Activated CD4-positive, CD25-positive, alpha-beta regulatory T cell (primary cell): ENCODE measurements at places on chromosomes 3 and 15.
A peak's percentile ranks its signal among the peaks of the same experiment; 100 is the strongest.

DNA sequence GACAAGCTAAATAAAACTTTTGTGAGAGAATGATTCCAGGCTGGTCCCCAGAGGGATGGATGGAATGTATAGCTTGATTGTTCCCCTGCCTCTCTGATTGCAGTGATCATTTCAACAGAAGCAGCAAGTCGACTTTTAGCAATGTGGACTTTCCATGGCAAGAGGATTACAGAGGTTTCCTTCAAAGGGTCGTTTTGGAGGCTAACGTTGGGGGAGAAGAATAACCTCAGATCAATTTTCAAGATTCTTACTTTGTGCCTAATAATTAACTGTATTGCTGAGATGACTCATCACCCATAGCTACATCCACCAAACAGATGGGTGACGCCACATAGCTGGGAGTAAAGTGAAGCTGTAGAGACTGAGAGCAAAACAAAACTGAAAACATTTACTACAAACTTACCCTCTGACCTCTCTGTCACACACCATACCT is 79.9 kb downstream of the GTPBP8 start:
- no peak for DNase-seq

- DNase-seq, result no peak
These were observed 143.4 kb upstream of the BCL6 start for GRCh38 chr3:187888701-187889100.

- no peak for DNase-seq
These were observed 243.1 kb downstream of the MECOM start for GRCh38 chr3:169420429-169420828.

GRCh38 chr15:97708252-97708651 is 252.3 kb upstream of the ARRDC4 start:
- DNase-seq, result no peak

- no peak for DNase-seq
These were observed 169.0 kb downstream of the PGPEP1L start for GRCh38 chr15:98838387-98839259.

DNA sequence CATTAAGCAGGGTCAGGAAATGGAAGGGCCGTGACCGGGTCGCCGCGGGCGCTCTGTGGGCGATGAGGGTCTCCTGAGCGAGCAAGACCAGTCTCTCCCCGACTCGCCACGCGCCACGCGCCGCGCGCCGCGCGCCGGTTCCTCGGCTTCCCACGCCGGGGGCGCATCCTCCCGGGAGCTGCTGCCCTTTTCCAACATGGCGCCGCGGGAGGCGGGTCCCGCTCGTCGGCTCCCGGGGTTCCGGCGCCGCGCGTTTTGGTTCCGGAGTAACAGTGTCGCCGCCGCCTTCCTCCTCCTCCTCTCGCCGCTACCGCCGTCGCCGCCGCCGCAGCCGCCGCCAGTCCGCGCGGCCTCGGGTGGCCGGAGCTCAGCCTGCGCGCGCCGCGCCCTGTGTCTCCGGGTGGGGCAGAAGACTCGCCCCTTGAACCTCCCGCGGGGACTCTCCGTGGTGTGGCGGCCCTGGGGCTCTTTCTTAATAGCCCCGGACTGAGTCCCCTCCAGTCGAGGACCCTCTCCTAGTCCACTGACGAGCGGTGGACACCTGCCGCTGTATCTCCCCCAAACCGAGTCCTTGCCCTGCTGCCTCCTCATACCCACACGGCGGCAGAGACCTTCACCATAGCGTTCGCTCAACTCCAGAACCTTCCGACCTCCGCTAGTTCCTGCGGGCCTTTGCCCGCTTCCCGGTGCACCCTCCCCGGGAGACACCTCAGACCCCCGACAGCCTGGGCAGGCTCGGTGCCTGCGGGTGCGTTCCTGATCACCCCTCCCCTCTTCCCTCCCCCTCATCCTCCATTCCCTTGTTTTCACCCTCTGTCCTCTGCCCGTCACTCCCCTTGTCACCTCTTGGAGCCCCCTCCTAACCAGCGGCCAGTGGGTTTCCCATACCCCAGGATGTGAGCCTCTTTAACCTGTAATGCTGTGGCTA is at the start of gene MAP2K5:
Gene MAP2K5, plus strand, starts transcription at position 284 of the 928 bp plus-strand sequence. Its CDS starts 633 bp downstream, at position 917.
- peak; percentile 75 for DNase-seq

DNA sequence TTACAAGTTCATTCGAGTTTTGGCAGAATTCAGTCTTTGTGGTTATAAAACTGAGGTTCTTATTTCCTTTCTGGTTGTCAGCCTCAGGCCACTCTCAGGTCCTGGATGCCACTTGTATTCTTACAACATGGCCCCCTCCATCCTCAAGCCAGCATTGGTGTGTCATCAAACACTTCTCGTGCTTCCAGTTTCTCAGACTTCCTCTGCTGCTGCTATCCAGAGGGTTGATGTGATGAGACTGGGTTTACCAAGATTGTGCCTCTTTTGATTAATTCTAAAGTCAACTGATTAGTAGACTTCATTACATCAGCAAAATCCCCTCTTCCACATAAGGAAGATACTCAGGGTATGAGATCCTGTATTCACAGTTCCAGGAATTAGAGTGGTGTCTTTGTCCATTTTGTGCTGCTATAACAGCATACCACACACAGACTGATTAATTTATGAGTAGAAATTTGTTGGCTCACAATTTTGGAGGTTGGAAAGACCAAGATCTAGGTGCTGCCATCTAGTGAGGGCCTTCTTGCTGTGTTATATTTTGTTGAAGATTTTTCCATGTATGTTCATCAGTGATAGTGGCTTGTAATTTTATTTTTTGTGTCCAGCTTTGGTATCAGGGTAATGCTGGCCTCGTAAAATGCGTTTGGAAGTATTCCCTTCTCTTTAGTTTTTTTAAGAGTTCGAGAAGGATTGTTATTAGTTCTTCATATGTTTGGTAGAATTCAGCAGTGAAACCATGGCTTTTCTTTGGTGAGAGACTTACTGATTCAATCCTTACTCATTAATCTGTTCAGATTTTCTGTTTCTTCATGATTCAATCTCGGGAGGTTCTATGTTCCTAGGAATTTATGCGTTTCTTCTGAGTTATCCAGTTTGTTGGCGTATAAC is 11.1 kb downstream of the LRCH3 start:
- no peak for DNase-seq

DNA sequence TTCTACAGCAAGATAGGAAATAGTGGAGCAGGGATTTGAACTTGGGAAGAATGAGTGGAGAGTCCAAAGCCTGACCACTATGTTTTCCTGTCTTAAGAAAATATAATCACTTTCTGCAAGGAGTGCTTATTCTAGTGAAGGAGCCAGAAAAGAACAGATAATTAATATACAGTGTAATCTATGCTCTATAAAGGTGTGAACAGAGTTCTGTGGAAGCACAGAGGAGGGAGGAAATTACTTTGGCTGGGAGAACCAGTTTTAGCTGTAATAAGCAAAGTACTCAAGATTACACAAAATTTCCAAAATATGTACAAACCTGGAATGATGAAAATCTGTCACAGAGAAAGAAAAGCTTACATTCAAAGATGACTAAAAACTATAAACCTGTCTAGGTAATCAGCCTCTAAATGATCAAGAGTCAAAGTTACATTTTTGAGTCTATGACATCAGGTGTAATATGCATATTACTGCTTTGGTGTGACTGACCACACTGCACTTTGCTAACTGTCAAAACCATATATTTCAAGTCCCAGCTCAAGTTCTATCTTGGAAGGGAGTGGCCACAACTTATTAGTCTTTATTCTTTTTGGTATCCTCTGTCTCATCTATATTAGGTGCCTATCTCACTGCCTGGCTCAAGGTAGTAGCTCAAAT is 40.7 kb upstream of the MB21D2 start:
- DNase-seq, result no peak

- DNase-seq, result no peak
These were observed 188.9 kb upstream of the P2RY1 start for GRCh38 chr3:152646004-152646403.

DNA sequence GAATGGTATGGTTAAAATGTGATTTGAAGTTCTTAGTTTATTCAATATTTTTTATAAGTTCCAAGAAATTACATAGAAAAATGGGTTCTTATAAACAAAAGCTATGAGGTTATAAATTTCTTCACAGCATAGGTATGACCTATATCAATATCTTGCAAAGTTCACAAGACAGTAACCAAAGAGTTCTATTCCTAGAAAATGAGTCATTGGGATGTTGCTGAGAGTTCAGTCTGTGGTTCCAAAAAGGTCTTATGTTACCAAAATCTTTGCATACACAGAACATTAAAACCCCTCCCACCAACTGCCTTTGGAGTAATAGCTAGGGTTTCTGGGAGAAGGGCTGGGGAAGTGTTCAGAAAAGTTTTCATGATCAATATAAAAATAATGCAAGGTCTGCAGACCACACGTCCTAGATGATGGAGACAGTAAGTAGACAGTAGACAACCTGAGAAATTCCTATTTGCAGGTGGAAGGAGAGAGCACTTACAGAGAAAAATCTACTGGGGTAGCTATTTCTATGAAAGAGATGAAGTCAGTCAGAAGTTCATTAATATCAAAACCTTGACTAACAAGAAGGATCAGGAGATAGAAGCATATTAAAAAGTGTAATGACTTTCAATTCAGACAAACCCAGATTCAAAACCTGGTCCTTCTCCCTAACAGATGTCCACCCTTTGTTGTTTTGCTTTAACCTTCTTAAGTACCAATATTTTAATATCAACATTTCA is 279.3 kb downstream of the KCNH8 start:
- DNase-seq, result no peak

DNA sequence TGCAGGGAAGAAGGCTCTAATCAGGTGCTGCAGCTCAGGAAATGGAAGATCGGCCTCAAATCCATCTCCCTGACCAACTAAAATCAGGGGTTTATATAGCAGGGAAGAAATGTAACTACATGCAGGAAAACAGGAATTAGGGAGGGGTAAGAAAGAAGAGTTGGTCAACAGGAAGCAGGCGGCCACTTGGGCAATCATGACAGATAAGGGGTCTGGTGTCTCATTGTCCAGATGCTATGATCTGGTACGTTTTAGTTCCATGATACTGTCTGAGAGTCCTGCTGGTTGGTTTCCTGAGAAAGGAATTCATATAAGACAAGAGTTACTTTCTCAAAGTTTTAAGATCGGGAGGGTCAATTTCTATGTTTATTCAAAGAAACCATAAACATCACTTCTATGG is 24.2 kb downstream of the KATNBL1 start:
- no peak for DNase-seq

- no peak for DNase-seq
These were observed 480.7 kb downstream of the MAGI1 start for GRCh38 chr3:65557899-65558564.

DNA sequence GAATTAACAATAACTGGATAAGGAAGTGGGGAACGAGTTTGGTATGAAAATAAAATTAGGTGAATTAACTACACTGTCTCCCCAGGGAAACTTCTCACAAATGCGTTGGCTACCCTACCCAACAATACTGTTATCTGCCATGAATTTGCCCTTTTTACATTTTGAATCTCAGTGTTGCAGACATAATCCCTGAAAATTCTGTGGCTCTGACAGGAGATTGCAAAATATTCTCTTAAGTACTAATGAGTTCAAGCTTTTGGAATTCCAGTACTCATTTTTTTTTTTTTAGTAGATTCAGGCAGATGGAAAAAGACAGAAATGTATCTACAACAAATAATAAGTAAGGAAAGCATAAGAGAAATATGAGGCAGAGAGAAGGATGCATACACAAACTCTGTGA is 332.6 kb downstream of the LSAMP start:
- no peak for DNase-seq

GRCh38 chr3:16429086-16429485 is 84.4 kb downstream of the RFTN1 start:
- no peak for DNase-seq

DNA sequence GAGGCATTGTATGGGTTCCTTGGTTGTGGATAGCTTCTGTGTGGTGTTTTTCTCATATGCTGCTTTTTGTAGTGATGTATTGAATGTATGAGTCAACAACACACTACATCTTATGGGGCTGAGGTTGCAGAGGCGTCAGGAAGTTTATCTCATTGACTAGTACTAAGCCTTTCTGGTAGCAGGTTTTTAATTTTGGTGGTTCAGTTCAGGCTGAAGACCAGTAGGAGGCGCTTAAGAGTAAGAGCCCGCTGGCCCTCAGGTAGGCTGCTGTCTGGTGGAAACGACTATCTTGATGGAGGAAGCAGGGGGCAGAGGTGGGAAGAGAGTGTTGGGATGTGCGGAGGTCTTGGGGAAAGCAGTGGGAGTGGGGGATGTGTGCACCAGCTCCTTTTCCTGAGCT is 62.4 kb downstream of the RTP4 start:
- no peak for DNase-seq

DNA sequence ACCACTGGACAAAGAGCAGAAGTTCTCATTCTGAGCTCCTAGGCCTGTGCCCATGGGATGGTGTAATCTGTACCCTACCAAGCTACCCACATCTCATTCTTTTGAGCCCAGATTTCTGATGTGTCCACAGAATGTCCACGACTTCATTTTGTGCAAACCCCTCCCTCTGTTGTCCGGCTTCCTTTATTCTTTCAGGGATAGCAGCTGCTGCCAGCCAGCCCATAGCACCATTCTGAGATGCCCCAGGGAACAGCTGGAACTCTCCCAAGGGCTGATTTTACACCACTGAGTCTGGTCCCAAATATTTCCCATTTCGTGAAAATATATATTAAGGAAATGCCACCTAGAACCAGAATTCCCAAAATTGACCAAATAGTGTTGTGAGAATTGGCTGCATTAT is 236.6 kb downstream of the SATB1 start:
- no peak for DNase-seq

- DNase-seq, result no peak
These were observed 61.6 kb downstream of the WWTR1 start for GRCh38 chr3:149596134-149596770.

DNA sequence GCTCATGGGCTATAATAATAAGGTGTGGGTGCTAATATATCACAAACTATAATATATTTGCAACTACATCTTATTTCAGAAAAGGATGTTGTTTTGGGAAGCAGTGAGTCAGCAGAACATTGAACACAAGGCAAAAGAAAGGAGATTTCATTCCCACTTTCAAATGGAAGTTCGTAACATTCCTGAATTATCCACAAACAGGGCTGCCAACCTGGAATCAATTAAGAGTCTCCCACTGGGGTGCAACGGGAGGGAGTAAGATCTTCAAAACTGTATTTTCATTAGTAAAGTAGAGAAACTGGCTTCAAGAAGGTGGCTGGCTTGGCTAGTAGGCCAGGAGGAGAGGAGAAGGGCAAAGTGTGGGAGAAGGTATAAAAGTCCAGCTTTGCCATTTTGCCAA is 479.6 kb downstream of the CNTN3 start:
- DNase-seq, result no peak

- no peak for DNase-seq
These were observed 1.3 kb downstream of the STAG1 start for GRCh38 chr3:136750897-136751315.

DNA sequence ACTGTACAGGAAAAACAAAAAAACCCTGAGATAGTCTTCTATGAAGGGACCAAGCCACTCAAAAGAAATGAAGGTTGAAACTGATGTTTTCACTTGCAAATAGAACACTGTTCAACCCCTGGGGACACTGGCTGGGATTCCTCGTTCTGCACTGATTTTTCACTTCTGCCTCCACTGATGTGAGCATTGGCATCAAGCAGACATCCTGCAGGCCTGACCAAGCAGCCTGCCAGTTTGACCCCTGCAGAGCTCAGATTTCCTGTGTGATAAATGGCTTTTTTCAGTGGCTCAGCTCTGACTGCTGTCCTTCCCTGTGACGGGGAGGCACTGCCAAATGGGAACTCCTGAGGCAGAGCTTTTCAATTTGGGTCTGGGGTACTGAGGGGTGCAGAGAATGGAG is 50.0 kb downstream of the RASGRP1 start:
- DNase-seq, result no peak

GRCh38 chr15:73228128-73228646 is 140.6 kb downstream of the HCN4 start:
- no peak for DNase-seq
